Activated CD4-positive, alpha-beta T cell treated with anti-CD3 and anti-CD28 coated beads, Interleukin-2, Interleukin-4, amounts not matched to agents 100 ng/mL and 50 ng/mL, durations not matched to agents 16 hours and 8 hours (primary cell): ENCODE measurements at places on chromosomes 11 and 22.

- DNase-seq, result no peak
Observed at GRCh38 chr11:112396076-112396475, 135.4 kb upstream of the PLET1 start.

DNA sequence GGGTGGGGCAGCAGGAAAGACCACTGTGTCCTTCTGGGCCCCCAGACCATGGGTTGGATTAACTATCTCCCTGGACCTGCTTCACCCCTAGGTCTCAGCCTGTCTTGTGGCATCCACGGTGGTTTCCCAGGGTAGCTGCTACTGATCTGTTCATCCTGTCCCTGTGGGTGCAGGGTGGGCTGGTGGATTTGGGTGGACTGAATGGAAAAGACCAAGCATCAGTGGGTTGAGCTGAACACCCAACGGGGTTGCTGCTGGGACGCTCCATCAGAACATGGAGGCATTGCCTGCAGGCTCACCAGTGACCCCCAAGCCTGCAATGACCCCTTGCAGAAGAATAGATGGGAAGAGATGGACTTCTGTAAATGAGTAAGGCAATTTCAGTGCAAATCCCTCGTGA, 812.1 kb downstream of the TBC1D22A start:
- DNase-seq, result no peak

- no peak for DNase-seq
Observed at GRCh38 chr11:121437018-121437685, 15.0 kb upstream of the SORL1 start.

DNA sequence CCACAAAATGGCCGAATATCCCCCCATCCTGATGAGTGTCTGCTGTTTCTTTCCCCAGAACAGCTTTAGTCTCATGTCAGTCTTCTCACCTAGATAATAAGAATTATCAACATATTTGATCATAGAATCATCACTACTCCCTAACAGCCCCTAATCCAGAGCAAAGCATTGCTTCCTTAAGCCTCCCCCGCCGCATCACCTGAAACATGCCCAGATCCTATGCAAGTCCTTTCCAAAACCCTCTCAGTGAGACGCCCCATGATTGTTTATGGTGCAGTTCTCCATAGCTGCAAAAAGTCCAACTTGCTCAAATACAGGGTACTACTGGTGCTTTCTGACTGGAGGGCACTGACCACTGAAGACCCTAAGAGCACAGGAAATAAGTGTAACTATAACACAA, 20.1 kb downstream of the KCNJ1 start:
- no peak for DNase-seq
